ENCODE measurements at places on chromosomes 5 and 9.

- DNase-seq, result no peak
These were observed 531.4 kb upstream of the RIOK2 start for GRCh38 chr5:97714424-97714823.

DNA sequence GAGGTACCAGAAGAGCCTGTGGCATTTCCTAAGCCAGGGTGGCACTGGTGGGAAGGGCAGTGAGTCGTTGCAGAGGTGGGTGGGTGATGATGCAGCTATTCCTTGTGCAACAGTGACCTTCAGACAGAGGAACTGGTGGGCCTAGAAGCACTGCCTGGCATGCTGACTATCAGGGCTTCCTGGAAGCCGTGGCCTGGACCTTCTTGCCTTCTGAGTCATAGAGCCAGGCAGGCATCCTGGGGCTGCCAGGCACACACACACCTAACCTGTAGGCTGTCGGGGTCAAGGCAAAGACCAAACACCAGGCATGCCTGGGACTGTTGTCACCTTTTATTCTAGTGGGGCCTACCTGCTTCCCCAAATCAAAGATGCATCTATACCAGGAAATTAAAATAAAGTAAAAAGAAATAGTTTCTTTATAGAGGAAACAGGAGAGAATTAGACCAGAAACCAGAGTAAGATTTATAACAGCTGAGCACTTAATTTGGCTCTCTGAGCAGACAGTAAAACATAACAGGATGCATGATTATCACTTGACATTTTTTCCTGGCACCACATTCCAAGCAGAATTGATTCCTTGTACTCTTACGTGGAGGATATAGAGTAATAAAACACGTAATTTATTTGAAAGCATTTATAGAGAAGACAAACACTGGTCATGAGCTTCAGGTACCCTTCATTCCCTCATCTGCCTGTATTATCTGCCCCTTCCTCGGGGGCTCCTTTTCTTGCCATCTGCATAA lies 25.1 kb downstream of the NANS start:
- peak; percentile 87 for DNase-seq

GRCh38 chr5:111223787-111224560 lies at the start of gene CAMK4:
TSS of gene CAMK4 (plus strand) at chr5:111224384. CDS start at chr5:111224484, 100 bp downstream.
- peak; percentile 48 for DNase-seq

- no peak for DNase-seq
These were observed 185.6 kb downstream of the FBXL17 start for GRCh38 chr5:108196276-108196675.

DNA sequence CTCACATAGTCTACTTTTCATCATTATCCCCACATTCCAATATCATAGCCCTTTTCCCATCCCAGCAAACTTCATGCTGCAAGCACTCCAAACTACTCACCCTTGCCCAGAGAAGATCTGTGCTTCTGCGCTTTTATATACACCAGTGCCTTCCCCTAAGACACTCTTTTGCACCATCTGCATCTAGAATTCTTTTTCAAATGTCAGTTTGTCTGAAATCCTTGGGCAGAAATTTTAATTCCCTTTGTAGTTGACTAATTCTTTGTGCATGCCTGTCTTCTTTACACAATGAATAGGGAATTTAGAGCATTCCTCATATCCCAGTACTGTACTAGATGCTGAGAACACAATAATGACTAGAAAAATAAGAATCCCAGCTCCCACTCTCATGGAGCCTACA lies 298.9 kb downstream of the KCNN2 start:
- DNase-seq, result no peak

DNA sequence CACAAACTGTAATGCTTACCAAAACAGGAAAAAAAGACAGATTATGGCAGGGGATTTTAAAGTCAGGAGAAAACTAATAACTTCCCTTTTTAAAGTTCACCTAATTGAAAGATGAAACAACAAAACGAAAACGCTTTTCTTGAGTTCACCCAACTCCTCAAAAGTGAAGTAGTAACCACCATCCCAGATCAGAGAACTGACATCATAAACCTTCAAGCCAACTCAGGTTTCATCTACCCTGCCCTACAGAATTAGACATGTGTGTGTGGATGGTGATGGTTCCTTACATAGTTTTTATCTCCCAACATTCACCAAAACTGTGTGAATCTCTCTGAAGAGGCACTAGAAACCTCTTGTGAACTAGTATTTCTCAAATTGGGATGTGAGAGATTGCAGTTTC lies 195.2 kb upstream of the PTGER4 start:
- DNase-seq, result no peak

DNA sequence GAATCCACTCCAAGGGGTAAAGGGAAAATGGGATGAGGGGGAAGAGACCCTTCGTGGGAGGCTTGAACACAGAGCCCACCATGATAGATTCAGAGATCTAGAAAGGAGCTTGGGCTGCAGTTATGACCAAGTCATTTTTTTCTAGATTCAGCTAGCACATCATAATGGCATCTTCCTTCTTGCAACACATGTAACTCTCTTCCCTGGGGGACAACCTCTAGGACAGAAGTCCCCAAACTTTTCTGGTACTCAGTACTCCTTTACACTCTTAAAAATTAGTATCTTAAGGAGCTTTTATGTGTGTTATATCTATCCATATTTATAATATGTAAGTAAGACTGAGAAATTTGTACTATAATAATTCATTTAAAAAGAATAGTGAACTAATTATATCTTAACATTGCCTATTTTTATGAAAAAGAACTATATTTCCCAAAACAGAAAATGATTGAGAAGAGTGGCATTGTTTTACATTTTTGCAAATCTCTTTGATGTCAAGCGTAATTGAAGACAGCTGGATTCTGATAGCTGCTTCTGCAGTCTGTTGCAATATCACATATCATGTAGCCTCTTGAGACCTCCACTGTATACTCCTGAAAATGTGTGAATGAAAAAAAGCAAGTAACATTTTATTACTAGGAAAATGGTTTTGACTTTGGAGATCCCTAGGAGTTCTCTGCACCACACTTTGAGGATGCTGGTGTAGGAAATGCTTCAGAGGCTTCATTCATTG lies 875 bp downstream of the ACO1 start:
- no peak for DNase-seq

- DNase-seq, result no peak
These were observed 746 bp downstream of the NKX2-5 start for GRCh38 chr5:173234129-173234790.

DNA sequence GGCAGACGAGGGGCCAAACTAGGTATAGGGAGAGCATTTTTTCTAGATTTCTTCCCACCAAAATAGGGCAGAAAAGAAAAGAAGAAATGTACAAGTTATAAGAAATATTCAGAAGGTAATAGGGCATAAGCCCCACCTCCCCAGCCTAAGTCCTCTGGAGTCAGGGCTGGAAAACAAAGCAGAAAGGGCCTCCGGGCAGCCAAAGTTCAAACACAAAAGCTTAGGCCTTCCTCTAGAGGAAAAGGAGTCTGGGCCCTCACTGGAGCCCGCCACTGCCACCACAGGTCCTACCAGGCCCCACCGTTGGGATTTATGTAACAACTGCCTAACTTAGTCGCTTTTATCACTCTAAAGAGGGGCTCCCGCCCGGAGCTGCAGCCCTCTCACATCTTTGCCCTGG lies 27.6 kb downstream of the TBC1D2 start:
- no peak for DNase-seq

- DNase-seq, result peak; percentile 99
These were observed 24.3 kb upstream of the FAT2 start for GRCh38 chr5:151615431-151615830.

DNA sequence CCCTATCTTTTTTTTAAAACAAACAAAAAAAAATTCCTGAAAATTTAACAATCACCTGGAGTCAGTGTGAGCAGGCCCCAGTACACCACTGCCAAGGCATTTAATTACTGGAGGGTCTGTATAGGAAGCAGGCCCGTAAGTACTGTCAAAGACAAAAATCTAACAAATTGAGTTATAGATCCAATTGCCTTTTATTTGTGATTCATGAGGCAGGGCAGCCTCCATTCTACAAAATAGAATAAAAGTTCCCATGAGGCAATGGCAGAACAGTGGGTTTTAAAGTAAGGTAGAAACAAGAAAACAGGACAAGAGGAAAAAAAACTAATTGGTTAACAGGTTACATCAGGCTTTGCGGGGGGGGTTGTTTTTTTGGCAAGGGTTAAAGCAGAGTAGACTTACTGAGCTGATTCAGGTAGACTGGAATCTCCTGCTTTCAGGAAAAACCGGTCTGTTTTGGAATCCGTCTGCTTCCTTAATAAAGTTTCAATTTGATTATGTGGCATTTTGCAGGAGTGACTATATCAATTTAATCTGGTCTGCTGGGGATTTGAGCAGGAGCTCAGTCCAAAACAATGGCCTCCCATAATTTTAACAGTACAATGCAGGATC lies 48.9 kb downstream of the AUH start:
- DNase-seq, result peak; percentile 17

GRCh38 chr5:82640916-82641315 lies 362.8 kb upstream of the RPS23 start:
- DNase-seq, result peak; percentile 9
